ENCODE measurements at places on chromosomes 16 and 17.
A peak's percentile ranks its signal among the peaks of the same experiment; 100 is the strongest.

DNA sequence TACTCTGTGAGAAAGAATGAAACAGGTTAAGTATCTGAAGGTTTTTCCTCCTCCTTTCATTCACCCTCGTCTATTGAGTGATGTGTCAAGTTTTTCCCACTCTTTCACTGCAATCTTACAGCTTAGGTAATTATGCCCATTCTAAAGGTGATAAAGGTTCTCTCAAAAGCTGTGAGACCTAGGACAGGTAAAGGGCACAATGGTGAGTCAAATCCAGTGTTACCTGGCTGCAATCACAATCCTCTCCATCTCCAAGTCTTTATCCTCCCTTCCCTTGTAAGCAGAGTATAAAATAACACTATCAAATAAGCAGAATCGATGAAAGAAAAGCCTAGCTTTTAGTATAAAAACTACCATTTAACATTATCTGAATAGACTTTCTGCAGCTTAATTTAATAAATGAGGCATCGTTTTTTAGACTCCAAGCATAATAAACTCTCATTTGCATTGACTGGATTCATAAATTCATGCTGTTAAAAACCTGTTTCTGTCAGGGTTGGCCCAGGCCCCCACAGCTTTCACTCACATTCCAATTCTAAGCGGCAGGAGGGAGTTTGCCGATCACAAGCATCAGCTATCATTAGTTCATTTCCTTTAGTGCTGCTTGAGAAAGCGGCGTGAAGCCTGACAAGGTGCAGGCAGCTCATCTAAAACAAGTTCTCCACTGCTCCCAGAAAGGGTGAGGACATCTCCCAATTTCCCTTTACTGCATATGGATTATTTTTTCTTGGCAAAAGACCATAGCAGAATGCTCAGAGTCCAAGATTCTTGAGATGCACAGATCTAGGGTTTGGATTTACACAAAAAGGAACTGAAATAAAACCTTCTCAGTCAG is 67.8 kb downstream of the CDH8 start:
- DNase-seq: no peak

- peak; percentile 54 for DNase-seq
Observed at GRCh38 chr16:1691956-1692355, 13.9 kb downstream of the JPT2 start.

DNA sequence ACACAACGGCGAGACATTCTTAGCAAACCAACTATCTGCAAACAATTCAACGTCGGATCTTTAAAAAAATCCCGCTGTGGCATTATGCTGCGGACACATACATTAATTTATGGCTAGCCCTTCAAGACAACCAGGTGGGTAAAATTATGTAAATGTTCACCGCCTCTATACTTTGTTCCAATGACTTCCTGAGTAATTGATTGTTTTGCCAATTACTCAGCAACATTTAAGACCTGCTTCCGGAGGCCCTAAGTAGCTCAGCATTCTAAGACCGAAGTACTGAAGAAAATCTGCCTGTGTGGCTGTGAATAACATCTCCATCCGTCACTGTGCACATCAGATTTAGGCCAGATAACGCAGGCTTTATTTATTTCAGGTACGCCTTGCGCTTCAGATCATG is 23.3 kb downstream of the QPRT start:
- peak; percentile 12 for DNase-seq

DNA sequence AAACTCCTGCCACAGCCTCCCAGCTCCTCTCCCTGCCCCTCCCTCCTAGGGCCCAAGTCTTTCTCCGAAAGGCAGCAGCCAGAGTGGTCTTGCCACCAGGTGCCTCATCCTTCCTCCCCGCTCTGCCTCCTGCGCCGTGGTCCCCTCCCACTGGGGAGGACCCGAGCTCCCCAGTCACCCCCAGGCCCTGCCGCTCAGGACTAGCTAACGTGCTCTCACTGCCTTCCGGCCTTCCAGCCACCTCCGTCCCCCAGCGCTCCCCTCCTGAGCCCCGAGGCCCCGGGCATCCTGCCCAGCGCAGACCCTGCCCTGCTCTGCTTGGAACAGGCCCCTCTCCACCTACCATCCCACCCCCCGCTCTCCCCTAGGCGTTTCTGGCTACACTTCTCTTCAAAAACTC is 19.4 kb upstream of the COL1A1 start:
- no peak for DNase-seq

DNA sequence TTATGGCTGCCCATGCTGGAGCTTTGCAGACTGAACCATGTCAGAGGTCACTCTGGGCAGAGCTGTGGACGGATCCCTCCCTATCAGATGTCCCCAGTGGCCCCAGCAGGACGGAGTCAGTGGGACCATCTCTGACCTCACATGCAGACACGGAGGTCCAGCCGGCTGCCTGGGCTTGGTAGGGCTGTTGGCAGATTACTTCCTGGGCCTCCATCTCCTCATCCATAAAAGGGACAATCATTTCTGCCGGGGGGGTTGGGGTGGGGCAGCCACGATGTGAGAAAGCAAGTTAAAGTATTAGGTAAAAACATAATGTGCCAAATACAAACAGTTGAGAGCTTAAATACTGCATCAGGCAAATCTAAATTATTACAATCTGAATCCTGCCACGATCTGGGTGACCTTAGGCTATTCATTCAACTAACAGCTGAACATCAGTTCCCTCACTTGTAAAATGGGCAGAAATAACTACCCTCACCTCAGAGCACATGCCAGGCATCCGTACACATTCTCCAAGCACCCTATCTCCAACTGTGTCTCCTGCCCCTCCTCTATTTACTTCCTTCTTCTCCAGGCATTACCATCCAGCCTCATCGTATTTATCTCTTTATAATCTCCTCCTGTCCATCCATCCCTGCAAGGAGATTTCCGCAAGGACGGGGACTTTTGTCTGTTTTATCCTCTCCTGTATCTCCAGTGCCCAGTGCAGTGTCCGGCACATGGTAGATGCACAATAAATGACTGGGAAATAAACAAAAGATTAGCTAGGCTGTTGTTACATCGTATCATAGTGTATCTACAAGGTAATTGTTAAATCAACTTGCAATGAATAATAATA is 192.3 kb upstream of the FOXF1 start:
- no peak for DNase-seq

GRCh38 chr17:29176558-29177351 is 3.4 kb downstream of the MYO18A start:
- DNase-seq: no peak

DNA sequence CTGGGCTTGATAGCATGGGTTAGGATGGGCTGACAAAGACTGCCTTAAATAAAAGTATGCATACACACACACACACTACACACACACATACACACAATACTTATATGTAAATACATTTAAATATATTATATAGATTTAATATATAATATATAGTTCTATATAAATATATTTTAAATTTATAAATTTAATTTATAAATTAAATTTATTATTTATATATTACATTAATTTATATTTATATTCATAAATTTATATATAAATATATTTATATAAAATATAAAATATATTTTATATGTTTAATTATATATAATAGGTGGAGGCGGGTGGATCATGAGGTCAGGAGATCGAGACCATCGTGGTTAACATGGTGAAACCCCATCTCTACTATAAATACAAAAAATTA is 83.2 kb downstream of the CDH13 start:
- DNase-seq: no peak

DNA sequence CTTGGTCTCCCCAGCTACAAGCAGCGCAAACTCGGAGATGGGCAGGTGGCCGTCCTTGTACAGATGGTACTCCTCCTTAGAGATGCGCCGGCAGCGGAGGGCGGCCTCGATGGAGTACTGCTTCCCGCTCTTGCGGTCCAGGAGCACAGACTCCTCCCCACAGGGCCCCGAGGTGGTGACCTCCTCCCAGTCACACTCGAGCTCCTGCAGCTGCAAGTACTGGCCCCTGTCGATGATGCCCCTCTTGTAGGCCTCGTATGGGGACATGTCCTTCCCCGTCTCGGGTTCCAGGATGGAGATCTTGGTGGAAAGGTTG is 7.2 kb downstream of the CDK3 start:
- DNase-seq: no peak

DNA sequence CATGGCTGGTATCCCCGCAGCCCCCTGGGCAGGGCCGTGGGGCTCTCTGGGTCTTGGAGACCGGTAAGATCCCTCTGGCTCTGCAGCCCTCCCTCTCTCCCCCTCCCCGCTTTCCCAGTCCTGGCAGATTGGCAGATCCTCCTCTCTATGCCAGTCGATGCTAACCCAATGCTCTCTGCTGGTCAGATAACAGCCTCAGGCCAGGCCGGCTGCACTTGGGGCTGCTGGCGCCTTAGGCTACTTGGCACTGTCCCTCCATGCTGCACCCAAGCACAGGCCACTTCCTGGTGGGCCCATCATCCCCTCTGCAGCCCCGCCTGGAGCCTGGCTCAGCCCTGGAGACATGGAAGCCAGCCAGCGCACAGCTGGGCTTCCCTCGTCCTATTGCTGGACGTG is 81.7 kb downstream of the RTN4RL1 start:
- no peak for DNase-seq

GRCh38 chr16:65120461-65120830 is 1.4 kb downstream of the CDH11 start:
- no peak for DNase-seq

- peak; percentile 47 for DNase-seq
Observed at GRCh38 chr17:58970609-58971450, 135.8 kb downstream of the TRIM37 start.

DNA sequence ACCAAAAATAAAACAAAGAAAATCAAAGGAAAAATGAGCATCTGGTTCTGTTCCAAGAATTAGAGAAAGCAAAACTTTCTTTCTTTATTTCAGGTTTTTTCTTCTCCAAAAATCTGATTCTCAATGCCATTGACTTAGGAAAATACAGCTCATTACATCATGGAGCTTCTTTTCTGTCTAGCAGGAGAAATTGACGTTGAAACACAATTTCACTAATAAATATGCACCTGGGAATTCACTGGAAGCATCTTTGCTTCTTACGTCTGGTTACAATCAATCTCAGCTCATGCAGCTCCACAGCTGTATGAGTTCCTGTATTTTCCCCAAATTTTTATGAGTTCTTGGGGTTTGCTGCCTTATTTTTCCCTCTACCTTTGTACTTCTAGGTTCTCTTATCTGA is 1568.6 kb upstream of the GOT2 start:
- no peak for DNase-seq

- no peak for DNase-seq
Observed at GRCh38 chr17:10752696-10753095, 22.9 kb upstream of the TMEM220 start.

GRCh38 chr17:6506679-6507231 is 49.6 kb downstream of the PITPNM3 start:
- peak; percentile 28 for DNase-seq

- no peak for DNase-seq
Observed at GRCh38 chr17:3818786-3819185, 17.8 kb upstream of the ITGAE start.

DNA sequence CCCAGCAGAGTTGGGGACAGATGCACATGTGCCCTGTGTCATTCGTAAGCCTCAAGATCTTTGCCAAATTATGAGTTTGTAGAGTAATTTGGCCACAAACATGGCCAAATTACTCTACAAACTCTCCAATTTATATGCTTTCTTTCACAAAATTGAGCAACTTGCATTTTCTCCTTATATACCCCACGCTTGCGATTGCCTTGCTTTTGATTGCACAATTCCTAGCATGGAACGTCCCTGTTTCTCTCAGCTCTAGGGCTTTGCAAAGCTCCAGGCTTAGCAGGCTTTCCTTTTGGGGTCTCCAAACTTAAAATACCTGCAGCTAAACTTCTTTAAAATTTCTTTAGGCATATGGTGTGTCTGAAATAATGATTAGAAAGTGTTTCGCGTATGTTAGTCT is 28.5 kb upstream of the MAF start:
- no peak for DNase-seq

DNA sequence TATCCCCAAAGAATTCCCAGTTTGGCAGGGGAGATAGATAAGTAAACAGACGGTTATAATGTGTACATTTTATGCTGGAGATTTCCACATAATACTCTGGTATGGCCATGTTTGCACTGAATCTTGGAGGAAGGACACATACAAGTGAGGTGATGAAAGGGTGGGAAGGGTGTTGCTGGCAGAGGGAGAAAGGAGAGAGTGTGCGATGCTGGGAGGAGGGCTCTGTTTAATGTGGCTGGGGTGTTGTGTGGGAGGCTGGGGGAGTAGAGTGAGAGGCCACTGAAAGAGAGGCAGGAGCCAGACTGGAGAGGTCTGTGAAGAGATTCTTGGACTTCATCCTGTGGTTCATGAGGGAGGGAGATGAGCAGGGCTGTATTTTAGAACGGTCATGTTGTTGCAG is 87.6 kb downstream of the SPACA3 start:
- DNase-seq: no peak

DNA sequence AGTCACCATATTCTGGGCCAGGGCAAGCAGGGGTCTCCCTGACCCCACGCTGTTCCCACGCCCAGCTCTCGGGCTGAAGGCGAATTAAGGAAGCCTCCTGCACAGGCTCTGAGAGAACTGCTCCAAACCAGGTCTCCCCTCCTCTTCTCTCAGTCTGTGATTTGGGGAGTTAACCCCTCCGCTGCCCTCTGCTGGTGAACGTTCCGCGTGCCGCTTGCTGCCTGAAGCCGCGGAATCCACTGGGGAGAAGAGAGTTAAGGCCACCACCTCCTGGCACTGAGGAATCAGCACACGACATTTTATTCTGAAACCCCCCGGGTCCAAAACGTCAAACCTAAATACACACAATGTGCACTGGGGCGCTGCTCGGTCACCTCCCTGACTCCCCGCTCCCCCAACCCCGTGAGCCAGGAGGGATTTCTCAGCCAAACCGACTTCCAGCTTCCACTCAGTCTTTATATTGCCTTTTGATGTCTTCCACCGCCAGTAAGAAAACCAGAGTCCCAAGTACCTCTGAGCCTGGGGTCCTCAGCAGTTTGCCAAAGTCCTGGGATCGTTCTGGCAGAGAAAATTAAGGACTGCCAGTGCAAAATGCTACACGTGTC is 54.4 kb upstream of the RCVRN start:
- DNase-seq: peak; percentile 59

- DNase-seq: no peak
Observed at GRCh38 chr17:63181856-63182255, 215.8 kb downstream of the TANC2 start.

DNA sequence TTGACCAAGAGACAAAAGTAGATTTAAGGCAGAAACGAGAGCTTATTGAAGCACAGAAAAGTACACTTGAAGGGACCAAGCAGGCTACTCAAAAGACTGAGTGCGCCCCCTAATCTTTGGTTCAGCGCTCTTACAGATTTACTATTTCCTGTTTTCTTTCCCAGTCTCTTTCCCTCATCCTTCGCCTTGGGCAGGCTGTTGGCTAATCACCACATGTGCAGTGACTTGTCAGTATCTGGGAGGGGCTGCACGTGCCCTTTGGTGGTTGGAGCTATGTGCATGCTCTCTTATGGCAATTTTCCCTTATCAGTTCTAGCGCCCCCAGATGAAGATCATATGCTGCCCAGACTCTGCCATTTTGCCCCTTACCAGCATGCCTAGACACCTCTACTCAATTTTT is 35.4 kb upstream of the SHISA6 start:
- no peak for DNase-seq

- no peak for DNase-seq
Observed at GRCh38 chr17:27488231-27488630, 32.0 kb downstream of the KSR1 start.

GRCh38 chr16:84568066-84568465 is 49.8 kb downstream of the COTL1 start:
- DNase-seq: no peak

- DNase-seq: no peak
Observed at GRCh38 chr16:82612263-82612662, 14.5 kb upstream of the CDH13 start.

All from fibroblast of skin of right quadriceps (primary cell).